ENCODE measurements at places on chromosomes 2 and 18.

DNA sequence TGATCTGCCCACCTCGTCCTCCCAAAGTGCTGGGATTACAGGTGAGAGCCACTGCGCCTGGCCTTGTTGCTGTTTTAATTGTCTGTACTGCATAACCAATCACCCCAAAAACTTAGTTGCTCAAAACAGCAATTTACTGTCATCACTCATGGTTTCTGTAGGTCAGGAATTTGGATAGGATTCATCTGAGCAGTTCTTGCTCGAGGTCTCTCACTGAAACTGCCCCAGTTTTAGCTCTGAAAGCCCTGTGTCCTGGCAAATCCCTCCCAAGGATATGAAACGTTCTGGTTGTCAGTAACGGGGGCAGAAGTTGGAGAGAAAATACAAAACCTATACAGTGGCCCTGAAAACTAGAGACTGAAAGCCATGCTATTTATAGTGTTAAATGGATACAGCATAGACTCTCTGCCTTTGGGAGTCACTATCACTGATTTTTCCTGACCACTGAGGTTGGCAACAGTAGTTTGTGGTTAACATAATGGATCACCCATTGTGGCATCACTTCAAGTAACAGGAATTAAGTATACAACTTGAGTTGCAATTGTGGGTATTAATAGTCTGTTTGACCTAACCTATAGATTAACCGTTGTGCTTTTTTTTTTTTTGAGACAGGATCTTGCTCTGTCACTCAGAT is 27.2 kb upstream of the ERICH2 start:
- no peak for DNase-seq

- no peak for DNase-seq
Observed at GRCh38 chr18:33840212-33840593, 262.2 kb downstream of the ASXL3 start.

DNA sequence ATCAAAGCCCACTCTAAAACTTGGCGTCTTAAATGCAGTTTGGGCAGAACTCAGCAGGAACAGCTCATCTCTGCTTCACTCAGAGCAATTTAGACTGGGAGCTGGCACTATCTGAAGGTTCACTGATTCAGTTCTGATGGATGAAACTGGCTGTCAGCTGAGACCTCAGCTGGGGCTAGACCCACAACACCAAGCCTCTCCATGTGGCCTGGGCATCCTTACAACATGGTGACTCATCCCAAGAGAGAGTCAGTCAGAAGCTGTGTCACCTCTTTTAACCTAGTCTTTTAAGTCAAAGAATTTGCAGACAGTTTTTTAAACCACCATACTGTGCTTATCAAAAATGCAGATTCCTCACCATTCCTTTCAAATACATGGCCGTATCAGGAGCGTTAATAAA is 62.6 kb upstream of the ZNF397 start:
- DNase-seq: no peak

- no peak for DNase-seq
Observed at GRCh38 chr18:907885-908757, 3.5 kb downstream of the ADCYAP1 start.

GRCh38 chr2:104860451-104860790 is 6.5 kb downstream of the POU3F3 start:
- no peak for DNase-seq

GRCh38 chr2:11914455-11914854 is 168.0 kb downstream of the LPIN1 start:
- no peak for DNase-seq

GRCh38 chr18:8319798-8320489 is 289.3 kb upstream of the RAB12 start:
- no peak for DNase-seq

GRCh38 chr2:149103081-149103620 is 64.7 kb downstream of the LYPD6B start:
- DNase-seq: no peak

- no peak for DNase-seq
Observed at GRCh38 chr18:8856769-8857393, 151.5 kb downstream of the MTCL1 start.

- DNase-seq: no peak
Observed at GRCh38 chr2:239775623-239776435, 249.3 kb downstream of the NDUFA10 start.
